Fibroblast of skin of left biceps (primary cell): ENCODE measurements at places on chromosomes 7 and 10.
A peak's percentile ranks its signal among the peaks of the same experiment; 100 is the strongest.

DNA sequence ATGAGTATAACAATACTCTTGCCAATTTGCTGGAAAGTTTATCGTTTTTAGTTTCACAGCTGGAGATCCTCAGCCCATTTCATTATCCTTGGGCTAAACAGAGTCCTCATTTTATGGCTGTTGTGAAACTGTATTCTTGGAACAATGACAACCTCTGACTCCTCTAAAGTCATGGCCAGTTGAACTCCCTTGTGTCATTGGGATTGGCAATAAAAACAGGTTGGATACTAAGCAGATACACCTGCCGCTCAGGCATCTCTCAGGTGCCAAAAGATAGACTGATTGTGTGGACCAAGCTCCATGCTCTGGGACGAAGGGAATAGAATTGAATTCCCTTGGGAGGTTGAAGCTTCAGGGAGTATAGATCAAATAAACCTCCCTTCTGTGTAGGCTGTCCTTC lies 182.2 kb downstream of the WDR11 start:
- no peak for DNase-seq

DNA sequence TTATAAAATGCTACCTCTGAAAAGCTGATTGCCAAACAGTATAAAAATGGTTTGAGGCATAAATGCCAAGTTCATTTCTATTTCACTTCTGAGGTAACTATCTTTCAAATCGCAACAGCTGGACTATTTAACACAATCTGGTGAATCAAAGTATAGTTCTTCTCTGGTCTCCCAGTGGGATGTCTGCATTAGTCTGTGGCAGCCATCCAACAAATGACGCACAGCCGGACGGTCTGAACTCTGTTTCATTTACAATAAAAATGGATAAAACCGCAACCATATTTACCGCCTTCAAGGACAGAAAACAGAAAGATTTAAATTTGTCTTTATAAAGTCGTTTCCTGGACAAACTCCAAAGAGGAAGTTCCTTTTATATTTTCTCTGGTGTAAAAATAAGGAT lies 41.9 kb downstream of the ENO4 start:
- DNase-seq = peak; percentile 80

DNA sequence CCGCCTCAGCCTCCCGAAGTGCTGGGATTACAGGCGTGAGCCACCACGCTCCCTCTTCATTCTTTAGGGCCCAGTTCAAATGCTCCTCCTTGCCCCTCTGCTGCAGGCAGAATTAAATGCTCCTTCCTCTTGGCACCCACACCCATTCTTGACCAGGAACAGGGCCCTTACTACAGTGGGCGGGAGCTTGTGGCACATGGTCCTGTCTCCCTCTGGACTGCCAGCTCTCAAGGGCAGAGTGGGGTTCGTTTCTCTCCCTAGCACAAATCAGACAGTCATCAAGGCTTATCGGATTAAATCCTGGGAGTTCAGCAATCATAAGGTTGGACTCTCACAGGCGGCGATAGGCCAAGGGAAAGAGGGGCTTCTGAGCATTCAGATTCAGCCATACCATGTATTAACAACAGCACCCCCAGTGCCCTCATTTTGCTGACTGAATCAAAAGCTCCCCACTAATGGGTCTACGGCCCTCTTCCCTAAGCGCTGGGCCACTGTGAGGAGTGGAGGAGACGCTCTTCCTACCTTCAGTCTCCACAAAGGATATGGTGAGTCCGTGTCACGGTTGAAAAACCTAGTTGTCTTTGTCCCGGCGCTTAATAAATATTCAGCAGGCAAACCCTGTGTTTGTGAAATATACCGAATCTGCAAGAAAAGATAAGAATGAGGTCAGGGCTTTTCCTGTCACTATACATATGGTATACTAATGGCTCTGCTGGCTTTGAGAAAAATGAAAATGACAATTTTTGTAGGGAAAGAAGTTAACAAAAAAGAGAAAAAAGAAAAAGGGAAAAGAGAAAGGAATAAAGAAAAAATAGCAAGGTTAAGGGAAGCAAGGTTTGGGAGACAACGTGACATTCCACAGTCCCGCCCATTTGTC lies 107.4 kb downstream of the CLEC2L start:
- no peak for DNase-seq

DNA sequence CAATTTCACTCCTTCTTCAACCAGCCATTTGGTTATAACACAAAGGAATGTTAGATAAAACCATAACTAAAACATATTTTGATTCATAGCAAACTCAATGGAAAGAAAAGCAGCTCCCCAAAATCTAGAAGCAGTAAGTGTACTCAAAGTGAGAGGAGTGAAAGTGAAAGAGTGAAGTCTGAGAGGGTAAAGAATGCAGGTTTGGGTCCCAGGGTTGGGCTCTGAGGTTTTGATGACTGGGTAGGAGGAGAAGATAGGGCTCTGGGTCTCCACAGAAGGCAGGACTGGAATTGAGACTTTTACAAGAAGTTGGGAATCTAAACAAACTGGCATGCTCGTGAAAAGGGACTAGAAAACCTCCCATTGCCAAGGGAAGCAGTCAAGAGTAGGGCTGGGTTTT lies 85.4 kb upstream of the RSU1 start:
- DNase-seq = no peak

GRCh38 chr7:140069298-140069949 lies 6.7 kb upstream of the PARP12 start:
- DNase-seq = no peak

DNA sequence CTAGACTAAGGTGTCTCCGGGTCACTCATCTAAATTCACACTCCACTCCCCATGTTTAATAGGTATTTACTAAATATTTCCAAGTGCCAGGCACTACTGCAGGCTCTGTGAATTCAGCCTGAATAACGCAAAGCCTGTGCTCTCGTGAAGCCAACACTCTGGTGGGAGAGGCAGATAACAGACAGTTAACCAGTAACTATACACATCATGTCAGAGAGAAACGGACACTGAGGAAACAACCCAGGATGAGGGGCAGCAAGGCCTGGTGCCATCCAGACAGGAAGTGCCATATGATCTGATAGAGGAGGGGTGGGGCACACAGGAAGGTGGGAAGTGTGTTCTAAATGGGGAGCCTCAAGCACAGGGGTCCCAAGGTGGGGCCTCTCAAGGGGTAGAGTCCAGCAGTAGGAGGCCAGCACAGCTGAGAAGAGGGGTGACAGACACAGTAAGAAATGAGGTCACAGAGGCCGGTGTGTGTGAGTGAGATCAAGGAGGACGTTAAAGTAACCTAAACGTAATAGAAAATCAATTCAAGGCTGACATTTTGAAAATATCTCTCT lies 85.3 kb downstream of the LARP4B start:
- DNase-seq = no peak

- DNase-seq = no peak
Measured at GRCh38 chr10:132229834-132230556, 43.2 kb downstream of the DPYSL4 start.

DNA sequence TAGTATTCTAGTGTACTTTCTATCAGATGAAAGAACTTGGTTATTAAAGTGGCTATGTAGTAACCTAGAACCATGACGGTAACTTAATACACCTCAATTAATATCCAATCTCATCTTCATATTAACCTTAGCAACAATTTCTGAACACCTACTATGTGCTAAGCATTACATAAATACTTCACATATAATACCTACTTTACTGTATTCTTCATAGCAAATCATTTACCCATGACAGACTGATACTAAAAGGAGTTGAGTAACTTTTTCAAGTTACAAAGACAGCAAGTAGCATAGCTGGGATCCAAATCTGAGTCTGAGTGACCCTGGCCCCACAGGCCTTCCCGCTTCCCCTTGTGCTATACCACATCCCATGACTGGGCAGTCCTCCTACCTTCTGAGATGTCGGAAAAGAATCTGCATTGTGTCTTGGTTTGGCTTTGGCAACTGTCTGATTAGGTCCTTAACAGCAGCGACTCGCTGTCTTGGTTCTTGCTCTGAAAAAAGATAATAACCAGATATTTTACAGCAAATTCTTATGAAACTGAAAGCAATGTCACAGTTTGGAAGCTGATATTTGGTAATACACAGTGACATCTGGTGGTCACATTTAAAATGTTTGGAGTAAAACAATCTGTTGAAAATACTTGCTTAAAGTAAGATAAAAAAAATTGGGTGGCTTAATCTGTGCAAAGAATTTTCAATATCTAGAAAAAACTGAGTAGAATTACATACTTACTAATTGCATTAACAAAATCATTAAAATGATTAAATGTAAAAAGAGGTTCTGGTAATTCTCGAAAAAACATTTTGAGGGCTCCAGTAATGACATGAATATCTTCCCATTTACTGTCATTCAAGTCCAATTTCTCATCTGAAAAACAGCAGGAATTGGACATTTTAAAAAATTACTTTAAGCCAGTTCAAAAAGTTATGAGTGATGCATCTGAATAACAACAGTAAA lies 120.1 kb downstream of the ARHGAP12 start:
- peak; percentile 58 for DNase-seq

GRCh38 chr7:112511451-112512202 lies 30.8 kb downstream of the LSMEM1 start:
- DNase-seq = no peak

DNA sequence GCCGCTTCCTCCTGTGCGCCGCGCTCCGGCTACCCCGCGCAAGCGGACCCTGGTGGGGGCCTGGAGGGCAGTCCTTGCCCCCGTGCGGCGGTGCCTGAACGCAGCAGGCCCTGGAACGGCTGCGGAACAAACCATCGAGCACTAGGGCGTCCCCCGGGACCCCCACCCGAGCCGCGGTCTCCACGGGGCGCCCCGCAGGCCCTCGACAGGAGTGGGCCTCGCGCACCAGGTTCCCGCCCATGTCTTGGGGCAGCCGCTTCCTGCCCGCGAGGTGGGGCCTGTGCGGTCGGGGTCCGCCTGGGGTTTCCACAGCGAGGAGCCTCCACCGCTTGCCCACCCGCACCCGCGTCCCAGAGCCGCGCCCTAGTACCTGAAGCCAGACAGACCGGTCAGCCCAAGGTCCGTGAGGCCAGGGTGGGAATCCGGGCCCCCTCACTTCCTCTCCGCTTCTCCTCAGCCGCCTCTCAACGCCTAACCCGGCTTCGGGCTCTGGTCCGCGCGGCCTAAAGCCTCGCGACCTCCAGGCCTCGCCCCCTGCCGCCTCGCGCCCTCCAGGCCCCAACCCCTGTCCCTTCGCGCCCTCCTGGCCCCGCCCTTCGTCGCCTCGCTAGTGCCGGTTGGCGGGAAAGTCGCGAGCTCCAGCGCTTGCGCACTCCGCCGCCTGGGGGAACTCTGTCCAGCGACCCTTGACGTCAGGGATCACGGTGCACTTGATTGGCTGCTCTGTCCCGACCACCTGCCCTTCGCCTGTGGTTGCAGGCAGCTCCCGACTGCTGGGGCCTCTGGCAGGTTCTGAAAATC lies 7.0 kb upstream of the GBX1 start:
- DNase-seq = no peak

GRCh38 chr7:157077021-157077420 lies 61.7 kb upstream of the UBE3C start:
- no peak for DNase-seq
